NCI-H1930 (cell line): ENCODE measurements at places on chromosomes 5 and 9.

DNA sequence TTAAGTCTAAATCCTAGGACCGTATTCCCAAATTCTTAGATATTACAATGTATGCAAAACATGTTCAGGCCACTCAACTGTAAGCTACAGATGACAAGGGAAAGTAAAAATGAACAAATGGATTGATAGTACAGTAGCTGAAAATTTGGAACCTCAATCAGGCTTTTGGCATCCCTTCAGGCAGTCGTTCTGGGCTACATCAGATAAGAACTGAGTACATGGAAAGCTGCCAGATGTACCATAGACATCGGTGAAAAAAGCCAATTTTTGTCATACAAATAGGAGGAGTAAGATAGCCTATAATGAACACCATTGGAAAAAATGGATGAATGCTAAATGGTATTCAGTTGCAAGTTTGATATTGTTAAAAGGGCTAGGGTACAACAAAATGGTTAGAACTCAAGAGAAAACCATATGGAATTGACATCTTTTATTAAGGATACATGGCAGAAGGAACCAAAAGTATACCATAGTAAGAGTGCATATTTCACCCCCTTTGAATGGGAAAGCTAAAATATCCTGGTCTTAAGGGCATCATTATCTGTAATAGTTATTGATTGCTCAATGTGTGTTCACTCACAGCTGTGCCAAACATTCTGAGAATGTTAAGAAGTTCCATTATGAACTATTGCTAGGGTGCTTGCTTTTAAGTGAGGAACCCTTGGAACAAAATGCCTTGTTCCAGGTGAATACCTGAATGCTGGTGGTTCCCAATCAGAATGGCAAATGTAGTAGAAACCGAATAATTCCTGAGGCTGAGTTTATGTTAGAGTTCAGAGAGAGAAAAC, 86.4 kb downstream of the NR3C1 start:
- DNase-seq, result no peak

DNA sequence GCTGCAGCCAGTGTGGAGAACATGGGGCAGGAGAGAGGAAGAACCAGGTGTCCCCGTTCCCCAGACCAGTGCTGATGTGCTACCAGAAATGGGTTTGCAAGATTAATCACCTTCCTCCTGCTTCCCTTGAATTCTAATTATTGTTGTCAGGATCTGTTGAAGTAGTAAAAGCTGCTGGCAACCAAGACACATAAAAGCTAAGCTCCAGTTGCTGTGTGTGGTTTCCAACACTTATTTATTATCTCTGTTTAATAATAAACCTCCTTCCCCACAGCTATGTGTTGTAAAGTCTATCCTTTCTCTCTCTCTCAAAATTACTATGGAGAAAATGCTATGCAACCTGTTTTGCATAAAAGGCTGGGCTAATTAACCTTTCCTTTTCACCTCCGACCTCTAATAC, 2.3 kb upstream of the RETREG1 start:
- DNase-seq, result no peak

DNA sequence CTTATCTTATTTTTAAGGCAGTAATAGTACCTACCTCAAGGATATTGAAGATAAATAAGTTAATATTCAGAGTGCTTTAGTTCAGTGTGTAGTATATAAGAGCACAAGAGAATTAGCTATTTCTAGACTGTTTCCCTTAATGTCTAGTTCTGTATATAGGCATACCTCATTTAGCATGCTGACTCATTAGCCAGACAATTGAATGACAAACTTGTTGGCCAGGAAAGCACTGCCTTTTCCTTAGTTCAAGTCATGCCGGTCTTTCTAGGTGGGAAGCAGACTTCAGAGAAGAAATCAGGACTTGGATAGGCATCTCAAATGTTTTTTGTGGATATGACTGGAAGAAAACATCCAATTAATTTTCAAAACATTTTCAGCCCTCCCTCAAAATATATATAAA, 3.2 kb upstream of the FBXO4 start:
- DNase-seq, result no peak

DNA sequence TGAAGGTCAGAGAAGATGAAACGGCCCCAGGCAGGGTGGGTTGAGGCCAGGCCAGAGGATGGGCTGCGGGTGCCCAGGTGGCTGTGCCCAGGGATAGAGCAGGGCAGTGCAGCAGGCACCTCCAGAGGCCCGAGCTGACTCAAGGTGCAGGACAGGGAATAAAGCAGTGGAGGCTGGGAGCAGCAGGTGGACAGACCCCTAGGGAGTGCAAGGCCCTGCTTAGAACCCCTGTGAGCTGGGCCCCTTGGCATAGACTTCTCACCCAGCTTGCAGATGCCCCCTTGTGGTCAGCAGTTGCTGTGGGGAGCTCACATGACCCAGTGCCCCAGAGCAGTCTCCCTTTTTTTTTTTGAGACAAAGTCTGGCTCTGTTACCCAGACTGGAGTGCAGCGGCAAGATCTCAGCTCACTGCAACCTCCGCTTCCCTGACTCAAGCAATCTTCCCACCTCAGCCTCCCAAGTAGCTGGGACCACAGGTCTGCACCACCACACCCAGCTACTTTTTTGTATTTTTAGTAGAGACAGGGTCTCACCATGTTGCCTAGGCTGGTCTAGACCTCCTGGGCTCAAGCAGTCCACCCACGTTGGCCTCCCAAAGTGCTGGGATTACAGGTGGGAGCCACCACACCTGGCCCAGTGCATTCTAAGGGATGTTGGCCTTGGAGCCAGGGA, 118.8 kb downstream of the WNK2 start:
- no peak for DNase-seq

DNA sequence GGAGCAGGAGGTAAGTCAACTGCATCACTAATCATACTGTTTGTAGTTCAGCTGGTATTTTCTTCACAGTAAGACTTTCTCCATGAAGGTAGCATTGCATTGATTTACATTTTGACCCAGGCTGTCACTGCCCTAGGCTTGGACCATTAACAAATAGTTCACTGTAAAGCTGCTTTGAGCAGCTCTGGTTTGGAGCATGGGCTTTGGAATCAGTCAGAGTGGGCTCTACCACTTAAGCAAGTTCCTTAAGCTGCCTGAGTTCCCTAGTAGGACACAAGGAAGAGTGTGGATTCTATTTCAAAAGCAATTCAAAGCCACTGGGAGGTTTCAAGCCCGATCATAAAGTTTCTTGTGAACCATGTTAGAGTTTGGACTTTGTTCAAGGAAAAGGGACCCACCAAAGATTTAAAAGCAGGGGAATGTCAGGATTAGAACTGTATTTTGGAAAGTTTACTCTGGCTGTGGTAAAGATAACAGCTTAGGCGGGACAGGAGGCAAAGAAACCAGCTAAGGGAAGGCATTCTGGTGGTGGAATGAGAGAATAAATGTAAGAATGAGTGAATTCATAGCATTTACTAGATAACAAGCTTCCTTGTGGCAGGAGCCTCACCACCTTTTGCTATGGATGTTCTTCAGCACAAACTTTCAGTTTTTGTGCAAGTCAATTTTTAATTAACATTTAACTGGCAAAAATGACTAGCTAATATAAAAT, 12.3 kb upstream of the PANK3 start:
- no peak for DNase-seq

DNA sequence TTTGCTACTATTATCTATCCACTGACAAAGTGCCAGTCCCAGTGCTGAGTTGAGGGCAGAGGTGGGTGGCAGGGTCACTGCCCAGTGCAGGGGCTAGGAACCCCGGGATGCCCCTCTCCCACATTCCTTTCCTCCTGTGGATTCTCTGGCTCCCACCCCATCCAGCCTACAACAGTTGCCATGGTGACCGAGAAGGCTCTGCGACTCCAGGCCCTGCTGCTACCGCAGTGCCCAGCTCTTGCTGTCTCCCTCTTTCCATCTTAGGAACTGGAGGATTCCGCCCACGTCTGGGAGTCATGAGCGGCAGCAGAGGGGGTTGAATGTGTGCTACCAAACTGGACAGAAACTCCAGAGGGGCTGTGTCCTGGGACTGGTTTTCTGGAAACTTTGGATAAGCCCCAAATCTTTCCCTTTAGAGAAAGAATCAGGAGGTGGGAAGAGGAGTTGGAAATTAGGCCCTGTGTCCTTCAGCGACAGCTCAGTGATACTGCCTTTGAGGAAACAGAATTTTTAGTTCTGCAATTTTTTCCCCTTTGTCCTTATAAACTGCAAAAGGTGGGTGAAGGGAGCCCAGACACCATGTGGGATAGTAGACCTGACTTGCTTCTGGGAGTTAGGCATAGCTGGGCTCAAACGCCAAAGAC, 20.7 kb upstream of the C5orf47 start:
- no peak for DNase-seq

GRCh38 chr5:72860499-72860898, 44.0 kb downstream of the TNPO1 start:
- no peak for DNase-seq

- DNase-seq, result no peak
Measured at GRCh38 chr5:115749016-115749415, 67.4 kb downstream of the CDO1 start.

DNA sequence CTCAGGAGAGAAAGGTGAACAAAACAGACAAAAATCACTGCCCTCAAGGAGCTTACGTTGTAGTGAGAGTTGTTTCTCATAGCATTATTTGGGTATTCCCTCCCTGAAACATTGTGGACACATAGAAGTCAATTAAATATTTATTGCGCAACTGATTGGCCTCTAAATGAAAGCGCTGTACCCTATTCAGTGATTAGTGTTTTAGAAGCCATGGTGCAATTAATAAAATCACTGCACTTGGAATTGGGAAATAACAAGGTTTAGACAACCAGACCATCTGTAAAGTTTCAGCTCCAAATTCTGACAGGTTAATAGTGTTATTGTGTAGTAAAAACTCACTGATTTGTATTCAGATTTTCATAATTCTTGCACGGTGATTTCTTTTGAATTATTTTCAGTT, 35.9 kb downstream of the TNPO1 start:
- no peak for DNase-seq

DNA sequence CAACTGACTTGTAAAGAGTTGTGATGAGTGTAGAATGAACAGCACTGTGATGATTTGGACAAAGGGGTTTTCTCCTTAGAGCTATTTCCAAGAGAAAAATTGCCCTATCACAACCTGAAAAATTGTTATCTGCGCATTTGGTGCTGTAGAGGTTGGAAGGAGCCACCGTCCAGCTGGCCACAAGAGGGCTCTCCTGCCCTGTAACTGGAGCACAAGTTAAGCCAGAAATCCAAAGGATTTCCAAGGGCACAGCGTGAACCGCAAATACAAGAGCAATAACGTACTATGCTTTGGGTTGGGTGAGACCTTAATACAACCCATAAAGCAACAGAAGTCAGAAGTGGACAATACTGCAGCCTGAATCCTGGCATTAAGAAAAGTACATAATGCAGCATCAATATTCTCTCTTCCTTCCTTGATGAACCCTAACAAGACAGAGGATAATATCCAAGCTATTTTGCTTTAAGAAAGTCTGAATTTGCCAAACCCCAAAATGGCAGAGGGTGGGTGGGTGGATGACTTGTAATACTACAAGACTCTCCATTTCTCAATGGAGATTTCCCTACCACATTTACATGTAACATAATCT, 56.8 kb upstream of the SMIM32 start:
- DNase-seq, result peak; percentile 35

- no peak for DNase-seq
Measured at GRCh38 chr5:123085638-123086286, 3.3 kb upstream of the PRDM6 start.

DNA sequence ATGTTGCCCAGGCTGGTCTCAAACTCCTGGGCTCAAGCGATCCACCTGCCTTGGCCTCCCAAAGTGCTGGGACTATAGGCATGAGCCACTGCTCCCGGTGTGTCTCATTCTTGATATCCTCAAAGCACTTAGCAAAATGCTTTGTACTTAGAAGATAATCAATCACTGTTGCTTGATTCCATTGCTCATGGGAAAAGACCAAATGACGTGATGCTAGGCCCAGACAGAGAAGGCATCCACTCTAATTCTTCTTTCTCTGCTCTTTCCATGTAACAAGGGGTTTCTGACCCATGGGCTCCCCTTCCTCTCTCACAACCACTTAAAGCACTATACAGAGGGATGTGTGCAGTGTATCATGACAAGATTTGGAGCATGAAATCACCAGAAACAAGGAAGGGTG, 83.0 kb downstream of the APBA1 start:
- no peak for DNase-seq

DNA sequence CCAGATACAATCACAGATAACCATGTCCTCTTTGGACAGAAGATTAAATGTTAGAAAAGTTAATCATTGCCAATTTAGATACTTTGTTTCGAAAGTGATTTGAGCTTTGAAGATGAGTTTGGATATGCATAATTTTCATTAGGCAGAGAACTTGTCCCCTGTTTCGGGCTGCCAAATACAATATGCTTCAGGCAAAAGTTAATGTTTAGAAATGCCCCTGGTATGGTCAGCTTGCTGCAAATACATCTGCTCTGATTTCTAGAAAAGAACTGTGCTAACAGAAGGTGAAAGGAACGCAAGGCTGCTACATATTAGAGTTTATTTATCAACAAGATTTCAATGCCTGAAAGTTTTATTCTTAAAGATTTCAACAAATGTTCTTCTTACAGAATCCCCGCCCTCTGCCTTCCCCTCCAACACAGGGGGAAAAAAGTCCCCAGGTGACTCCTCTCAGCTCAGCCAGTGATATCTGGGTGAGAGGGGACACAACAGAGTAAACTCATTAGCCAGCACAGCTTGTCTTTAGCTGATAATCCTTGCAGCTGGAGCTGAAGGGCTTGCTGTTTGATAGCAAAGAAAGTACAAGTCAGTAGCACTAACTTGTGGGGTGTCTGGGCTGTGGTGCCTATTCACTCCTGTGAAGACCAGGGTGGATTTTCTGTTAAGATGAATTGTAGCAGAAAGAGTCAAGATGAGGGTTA, 435.7 kb downstream of the DMAC1 start:
- DNase-seq, result no peak

GRCh38 chr5:74459984-74460383, 180.5 kb downstream of the ENC1 start:
- DNase-seq, result no peak

- DNase-seq, result no peak
Measured at GRCh38 chr5:5799826-5800225, 377.3 kb downstream of the ICE1 start.

GRCh38 chr5:181131514-181131913, 545 bp upstream of the OR2V1 start:
- no peak for DNase-seq

GRCh38 chr5:96080557-96080956, 118.9 kb upstream of the ELL2 start:
- DNase-seq, result no peak

- DNase-seq, result no peak
Measured at GRCh38 chr5:80198399-80198798, 57.4 kb downstream of the SERINC5 start.

DNA sequence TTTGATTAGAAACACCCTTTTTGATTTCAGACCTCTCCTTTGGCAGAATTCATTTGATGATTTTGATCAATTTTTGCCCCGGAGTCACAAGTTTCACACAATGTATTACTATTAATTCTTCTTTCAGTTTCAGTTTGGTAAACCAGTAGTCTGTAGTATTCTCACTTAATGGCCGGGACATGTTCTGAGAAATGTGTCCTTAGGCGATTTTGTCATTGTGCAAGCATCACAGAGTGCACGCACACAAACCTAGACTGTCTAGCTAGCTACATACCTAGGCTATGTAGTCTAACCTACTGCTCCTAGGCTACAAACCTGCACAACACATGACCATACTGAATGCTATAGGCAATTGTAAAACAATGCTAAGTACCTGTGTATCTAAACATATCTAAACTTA, 662.5 kb downstream of the IRX1 start:
- DNase-seq, result no peak

- DNase-seq, result no peak
Measured at GRCh38 chr9:20582150-20582549, 40.1 kb downstream of the MLLT3 start.

GRCh38 chr9:136937186-136938001, 7.1 kb downstream of the FBXW5 start:
- no peak for DNase-seq
